Pancreas (tissue), 10 donors: ENCODE measurements at places on chromosomes 4 and X. TPM values are rescaled to one million over a fixed set of nuclear protein-coding genes. Genes with fewer than 3 reads are reported as not detected.

DNA sequence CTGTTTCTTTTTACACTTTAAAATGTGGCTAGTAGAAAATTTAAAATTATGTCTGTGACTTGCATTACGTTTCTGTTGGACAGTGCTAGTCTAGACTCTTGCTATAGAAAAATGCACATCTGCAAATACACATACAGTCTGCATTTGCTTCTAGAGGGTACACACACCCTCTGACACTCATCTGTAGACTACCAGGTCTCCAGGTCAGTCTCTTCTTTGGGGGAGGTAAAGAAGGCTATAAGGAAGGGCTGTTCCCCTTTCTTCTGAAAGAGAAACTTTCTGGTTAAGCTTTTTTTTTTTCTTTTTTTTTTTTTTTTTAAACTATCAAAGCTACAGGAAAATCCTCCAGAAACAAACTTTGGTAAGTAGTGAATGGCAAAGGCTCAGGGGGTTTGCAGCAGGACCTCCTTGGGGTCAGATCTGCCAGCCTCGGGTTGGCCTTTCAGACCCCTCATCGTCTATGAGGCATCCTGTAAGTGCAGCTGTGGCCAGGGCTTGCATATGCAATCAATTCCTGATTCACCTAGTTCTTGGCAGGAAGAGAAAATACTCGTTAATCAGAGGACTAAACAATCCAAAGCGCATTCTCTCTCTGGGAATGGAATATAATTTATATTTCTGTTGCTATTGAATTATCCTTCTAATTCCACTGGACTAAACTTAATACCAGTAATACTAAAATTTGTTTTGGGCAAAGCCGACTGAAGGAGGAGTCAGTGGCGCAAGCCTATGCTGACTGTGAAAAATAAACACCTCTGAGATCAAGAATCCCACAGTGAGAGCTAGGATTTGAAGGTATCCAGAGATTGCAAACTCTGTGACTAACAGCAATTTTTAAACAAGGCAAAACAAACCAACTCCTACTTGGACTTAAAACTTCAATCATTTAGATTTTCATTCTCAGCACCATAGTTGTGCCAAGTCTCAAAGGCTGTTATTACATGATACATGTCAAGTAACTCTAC lies 109.3 kb upstream of the TBC1D9 start:
- H3K36me3 ChIP-seq: no peaks in the 10 kb centered on the region
- H3K27ac ChIP-seq: no peak overlapping the region
- no peaks in the 10 kb centered on the region for H3K27me3 ChIP-seq
- H3K4me1 ChIP-seq: no peaks in the 10 kb centered on the region

- no peak overlapping the region for H3K4me3 ChIP-seq
Measured at GRCh38 chr4:142372530-142373260, 473.4 kb downstream of the INPP4B start.

- no peak overlapping the region for H3K27ac ChIP-seq
- no peaks in the 10 kb centered on the region for H3K4me1 ChIP-seq
- no peak for DNase-seq
- no peaks in the 10 kb centered on the region for H3K36me3 ChIP-seq
- H3K4me3 ChIP-seq: no peak overlapping the region
Measured at GRCh38 chrX:132738951-132739350, 219.5 kb downstream of the HS6ST2 start.

The FAM47E gene
- total RNA-seq: 11.5 TPM

The SPIN4 gene
- 1.6 TPM for total RNA-seq
